LoVo (cell line): ENCODE measurements at places on chromosomes 1 and 21.
A peak's percentile ranks its signal among the peaks of the same experiment; 100 is the strongest.

- peak; percentile 38 for DNase-seq
These were observed 299 bp upstream of the PROX1 start for GRCh38 chr1:213987422-213987926.

DNA sequence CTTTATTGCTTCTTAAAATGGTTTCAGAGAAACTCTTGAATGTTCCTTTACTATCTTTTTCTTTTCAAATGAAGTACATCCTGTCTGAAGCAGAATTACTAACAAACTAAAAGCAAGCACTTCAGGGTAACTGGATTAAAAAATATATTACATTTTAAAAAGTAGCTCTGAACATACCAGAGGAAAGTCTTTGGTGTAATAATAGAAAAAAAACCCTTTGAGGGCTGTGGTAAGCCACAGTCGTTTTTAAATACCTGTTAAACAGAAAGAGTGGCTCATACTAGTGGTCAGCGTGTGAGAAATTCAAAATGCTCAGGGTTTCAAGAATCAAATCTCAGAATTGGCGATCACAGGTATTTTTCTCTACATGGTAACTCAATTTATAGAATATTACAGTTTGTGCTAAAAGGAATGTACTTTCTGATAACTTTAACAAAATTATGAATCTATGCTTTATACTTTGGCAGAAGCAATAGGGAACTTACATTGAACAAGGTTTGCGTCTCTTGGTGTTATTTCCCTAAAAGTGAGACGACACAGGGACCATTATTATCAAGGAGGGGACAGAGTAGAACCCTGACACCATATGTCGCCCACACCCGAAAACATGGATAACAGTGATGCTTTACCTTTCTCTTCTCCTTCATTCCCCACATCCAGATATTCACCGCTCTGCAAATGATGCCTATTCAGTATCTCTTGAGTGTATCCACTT is 97.0 kb upstream of the DPH5 start:
- no peak for DNase-seq

DNA sequence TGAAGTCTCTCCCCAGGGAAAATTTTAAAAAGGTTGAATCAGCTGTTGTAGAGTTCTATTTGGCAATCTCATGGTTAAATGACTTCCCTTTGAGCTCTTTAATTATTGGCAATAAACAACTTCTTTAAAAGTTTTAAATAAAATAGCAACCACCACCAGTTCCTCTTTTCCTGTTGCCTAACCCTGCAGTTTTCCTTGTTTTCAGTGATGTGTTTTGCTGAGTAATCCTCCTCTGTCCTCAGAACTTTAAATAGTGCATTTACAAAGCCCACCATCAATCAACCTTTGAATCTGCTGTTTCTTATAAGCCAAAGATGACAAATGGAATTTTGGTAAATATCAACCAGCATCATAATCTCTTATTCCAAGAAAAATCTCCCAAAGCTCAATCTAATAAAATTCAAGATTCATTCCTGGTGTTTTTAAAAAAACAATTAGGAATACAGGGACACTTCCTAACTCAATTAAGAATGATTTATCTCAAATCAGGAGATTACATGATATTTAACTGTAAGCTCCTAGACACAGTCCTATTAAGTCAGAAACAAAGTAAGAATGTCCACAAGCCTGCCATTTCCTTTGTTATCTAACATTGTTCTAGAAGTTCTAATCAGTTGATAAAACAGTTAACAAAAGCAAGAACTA is 14.8 kb downstream of the AVPR1B start:
- DNase-seq = no peak

DNA sequence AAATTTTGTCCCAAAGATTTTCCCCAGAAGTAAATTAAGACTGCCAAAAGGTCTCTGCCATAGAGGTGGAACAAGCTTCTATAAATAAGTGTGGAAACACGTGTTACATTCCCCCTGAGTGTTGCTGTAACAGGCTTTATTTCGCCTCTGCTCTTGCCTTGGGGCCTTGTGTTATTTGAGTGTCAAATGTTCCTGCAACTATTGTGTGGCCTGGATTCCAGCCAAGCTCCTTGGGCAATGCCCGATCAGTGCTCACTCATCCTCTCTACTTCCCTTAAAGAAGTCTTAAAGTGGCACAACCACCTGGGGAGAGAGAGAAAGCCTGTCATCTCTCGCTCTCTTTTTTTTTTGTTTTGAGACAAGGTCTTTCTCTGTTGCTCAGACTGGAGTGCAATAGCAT is 156.7 kb downstream of the NR5A2 start:
- DNase-seq = peak; percentile 76

- DNase-seq = no peak
These were observed 14.9 kb downstream of the SLC9A1 start for GRCh38 chr1:27139980-27140379.

- no peak for DNase-seq
These were observed 1338.7 kb upstream of the ADGRL2 start for GRCh38 chr1:80462006-80462405.

- no peak for DNase-seq
These were observed 67.5 kb upstream of the ACOT11 start for GRCh38 chr1:54480525-54480848.

GRCh38 chr1:36306902-36307456 is 811 bp downstream of the SH3D21 start:
- peak; percentile 96 for DNase-seq

DNA sequence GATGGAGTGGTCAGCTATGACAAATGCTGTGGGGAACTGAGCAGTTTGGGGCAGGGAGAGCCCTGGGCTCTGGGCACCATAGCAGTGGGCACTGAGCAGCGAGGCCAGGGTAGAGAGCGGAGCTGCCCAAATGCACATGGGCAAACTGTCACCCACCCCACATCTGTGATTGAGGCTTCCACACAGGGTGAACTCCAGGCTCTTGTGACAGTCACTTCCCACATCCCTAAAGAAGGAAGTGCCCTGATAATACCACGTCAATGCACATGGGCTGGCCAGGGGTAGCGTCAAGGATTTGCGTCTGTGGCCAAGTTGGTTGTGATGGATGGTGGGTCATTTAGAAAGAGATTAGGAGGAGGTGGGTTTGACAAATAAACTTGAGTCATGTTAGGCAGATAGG is 2.6 kb upstream of the GUCA2B start:
- no peak for DNase-seq

GRCh38 chr21:41245509-41246135 is 71.0 kb upstream of the FAM3B start:
- no peak for DNase-seq

DNA sequence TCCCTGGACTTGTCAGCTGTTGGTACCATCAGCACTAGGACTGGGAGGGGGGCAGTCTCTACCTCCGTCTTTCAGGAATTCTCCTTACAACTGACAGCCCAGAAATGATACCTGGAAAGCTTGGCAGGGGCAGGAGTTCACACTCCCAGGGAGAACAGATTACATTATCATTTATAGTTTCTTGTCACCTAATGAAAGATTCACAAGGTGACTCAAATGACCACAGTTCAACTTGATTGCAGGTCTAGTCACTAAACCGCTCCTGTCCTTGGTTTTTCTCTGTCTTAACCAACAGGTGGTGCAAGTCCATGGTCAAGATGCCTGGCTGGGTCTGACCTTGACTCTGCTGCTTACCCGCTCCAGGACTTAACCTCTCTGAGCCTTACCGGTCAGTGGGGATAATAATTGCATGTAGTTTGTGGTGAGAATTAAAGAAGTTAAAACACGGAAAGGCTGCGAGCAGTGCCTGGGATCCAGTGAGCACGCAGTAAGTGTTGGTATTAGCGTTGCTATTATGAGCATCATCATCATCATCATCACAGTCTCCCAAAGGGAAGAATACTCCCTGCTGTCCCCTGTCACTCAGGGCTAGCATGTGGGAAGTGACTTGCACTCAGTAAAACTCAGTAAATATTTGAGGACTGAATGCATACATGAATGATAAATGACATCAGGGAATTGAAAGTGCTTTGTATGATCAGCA is 125.3 kb upstream of the CD34 start:
- peak; percentile 13 for DNase-seq

- no peak for DNase-seq
These were observed 660 bp upstream of the PDE4B start for GRCh38 chr1:65791801-65792668.

- DNase-seq = no peak
These were observed 160.4 kb upstream of the SYT6 start for GRCh38 chr1:114314098-114314497.

- DNase-seq = no peak
These were observed 72.3 kb downstream of the CTH start for GRCh38 chr1:70483342-70483741.

DNA sequence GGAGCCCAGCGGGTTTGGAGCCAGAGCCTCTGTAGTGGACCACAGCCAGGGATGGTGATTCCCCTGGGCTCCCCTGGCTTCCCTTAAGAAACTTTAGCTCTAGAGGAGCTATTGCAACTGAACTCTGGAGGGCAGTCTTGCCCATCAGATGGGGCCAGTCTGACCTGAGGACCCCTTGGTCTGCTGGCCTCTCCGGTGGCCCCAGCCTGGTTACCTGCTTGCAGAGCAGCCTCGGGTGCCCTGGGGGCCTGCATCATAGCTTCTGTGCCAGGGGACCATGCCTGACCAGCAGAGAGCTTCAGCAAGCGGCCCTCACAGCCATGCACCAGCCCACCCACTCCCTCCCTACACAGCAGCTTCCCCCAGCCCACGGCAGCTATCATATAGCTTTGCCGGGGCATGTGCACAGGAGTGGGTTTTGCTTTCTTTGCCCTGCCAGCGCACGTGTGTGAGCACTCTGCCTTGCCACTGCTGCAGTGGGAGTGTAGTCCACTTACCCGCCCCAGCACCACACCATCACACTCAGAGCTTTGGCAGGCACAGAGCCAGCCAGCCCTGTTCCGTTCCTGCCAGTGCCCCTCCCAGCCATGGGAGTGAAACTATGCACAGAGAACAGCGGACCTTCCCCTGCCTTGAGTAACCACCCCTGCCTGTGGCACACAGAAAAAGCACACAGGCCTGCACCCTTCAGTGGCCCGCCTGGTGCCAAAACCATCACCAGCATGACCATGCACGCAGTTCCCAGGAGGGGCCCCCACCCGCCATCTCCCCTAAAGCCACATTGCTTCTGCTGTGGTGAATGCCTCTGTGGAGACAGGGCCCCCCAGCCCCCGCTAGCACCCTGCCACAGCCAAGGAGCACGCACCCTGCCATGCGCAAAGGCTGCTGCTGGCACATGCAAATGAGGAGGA is 442.9 kb upstream of the NEGR1 start:
- no peak for DNase-seq

DNA sequence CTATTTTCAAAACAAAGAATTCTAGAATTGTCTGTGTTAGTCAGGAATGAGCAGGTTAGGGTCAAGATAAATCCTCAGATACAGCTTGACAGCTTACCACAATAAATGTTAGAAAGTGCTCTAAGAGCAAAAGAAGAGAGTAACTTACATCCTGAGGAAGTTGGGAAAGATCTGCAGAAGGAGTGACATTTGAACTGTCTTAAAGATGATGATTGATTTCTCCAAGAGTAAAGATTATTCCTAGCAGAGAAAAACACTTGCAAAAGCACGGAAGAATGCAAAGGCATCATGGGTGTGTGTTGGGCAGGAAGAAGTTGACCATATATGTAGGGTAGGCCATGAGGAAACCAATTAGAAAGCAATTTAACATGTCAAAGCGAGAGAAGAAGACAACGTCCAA is 175.4 kb downstream of the LRRC7 start:
- no peak for DNase-seq
